ENCODE measurements at places on chromosomes 4 and X.

GRCh38 chrX:119374736-119375135 lies 24.4 kb upstream of the SLC25A43 start:
- no peak for DNase-seq

DNA sequence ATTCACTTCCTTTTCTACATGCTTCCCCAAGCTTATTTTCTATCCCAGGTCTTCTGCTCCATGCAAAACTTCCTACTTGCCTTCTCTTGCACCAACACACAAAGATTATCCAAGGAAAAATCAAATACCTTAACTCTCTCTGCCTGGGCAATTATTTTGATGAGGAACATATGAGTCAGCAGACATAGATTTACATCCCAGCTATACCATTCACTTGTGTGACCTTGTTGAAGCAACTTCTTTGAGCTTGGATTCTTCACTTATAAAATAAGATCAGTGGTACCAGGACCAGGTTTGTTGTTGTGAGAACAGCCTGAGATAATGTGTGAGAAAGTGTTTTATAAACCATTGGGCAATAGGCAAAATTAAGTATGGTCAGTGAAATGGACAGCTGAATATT lies 39.1 kb upstream of the TMEM192 start:
- no peak for DNase-seq

DNA sequence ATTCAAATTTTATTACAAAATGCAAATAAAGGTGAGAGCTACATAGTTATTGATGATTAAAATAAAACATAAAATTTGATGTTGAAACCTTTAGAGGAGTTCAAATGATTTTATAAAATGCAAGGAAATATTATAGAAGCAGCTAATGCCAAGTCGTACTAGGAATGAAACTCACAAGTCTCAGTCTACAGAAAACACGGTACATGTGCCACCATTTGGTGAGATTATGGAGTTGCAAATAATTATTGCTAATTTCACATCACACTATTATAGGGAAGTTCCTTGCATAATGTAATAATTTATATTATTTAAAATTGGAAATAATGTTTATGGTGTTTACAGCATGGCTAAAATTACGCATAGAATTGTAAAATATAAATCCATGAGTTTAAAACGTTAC lies 1601.7 kb upstream of the TENM3 start:
- DNase-seq, result no peak

DNA sequence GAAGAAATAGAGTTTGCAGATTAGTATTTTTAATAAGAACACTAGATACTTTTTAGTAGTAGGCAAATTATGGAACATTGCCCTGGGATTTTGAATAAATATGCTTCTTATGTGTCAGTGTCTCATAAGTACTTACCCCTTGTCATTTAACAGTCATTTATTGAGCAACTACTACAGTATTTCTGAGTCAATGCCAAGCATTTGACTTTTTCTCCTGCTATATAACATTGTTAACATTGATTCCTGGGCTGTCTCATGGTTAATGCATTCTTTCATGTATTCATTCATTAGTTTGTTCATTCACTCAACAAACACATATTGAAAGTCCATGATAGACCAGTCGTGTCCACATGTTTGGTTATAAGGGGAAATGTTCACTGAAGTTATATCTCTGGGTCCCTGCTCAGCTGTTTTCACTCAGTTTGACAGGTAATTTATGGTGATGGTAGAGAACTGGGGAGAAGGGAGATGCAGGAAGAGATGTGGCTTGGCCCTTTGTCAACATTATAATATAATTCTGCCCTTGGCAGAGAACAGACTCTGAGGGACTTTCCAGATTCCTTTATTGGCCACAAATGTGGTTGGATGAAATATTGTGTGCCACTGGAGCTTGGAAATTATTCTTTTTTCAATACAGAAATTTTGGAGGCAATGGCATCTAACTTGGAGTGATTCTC lies 49.8 kb downstream of the OSTC start:
- DNase-seq, result no peak

DNA sequence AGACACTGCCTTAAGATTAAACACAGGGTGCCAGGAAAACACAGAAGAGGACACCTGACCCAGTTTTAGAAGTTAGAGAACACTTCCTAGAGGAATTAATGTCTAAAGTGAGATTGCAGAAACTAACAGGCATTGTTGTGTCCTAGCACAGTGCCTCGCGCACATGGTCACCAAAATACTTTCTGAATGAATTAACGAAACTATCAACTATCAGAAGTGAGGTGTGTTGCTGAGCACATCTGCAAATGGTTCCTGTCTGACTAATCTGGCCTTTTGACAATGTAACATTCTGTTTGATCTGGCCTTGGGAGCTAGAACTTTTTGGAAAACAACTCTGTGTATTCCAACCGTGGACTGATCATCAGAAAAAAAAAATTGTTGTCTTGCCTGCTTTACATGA lies 556.8 kb upstream of the LCORL start:
- DNase-seq, result no peak

- DNase-seq, result no peak
These were observed 20.9 kb upstream of the PRMT9 start for GRCh38 chr4:147704846-147705245.

DNA sequence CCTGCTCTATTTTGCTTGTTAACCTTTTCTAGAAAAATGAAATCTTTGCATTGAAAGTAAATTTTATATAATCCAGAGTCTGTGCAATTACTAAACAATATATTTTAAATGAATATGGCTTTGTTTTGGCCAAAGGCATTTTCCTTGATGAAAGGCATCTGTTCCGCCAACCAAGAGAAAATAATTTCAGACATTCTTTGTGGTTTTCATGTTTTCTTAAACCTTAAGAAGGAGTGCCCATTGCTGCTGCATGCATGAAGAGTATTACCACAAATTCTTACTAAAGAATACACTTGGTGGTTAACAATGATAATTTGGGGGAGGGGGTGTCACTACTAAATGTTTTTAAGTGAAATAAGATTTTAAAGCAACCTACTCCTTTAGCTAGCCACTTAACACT lies 2.7 kb upstream of the PDGFC start:
- DNase-seq, result no peak

DNA sequence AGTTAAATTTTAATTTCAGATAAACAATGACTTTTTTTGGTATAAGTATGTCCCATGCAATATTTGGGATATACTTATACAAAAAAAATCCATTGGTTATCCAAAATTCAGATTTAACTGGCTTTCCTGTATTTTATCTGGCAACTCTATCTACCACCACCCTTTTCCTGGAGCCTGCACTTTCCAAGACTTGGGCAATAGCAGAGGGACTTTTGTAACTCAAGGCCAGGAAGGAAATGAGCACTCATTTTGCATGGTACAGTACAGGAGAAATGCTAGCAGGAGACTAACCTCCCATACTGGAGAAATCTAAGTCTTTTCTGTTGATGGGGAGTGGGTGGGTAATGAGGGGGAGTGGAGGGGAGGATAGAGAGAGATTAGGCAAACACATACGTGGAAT lies 37.7 kb upstream of the PLAC1 start:
- no peak for DNase-seq

- no peak for DNase-seq
These were observed 13.0 kb downstream of the STATH start for GRCh38 chr4:70008771-70009170.

- DNase-seq, result peak; percentile 14
These were observed 64.4 kb upstream of the ENPEP start for GRCh38 chr4:110411574-110412011.

DNA sequence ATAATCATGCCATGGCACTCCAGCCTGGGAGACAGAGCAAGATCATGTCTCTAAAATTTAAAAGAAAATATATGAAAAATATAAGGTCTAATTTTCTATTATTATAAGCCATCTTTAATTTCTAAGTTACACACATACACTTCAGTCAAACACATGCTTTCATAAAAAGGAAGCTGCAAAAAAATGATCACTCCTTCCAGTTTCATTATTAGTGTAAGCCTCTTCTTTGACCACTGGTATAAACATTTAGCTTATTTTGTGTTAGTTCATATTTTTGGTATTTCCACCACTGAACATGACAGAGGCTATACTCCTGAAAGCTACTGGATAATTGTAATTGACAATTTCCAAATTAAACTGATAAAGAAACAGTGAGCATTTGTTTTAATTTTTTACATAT lies 163.3 kb upstream of the USP38 start:
- no peak for DNase-seq

DNA sequence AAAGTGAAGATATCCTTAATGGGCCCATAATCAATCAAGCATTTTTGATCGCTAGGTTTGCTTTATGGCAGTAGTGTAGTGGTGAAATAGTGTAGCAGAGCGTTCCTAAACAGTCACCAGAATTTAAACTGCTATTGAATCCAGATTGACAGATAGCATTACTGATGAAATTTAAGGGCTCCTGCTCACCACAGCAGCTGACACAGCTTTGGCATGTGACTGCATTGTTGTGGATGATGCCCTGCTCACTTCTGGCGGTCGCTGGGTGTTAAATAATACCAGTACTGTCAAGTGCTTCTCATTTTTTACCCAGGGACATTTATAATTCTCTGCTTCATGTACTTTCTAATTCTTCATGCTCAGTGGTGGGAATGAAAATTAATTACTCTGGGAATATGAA lies 102.0 kb upstream of the ARHGAP24 start:
- DNase-seq, result no peak

- DNase-seq, result no peak
These were observed 745.3 kb upstream of the MAGEB2 start for GRCh38 chrX:29470030-29470429.

- no peak for DNase-seq
These were observed 97.0 kb downstream of the AFAP1 start for GRCh38 chr4:7842384-7843279.

GRCh38 chr4:33134366-33134765 lies 2414.2 kb downstream of the PCDH7 start:
- no peak for DNase-seq

DNA sequence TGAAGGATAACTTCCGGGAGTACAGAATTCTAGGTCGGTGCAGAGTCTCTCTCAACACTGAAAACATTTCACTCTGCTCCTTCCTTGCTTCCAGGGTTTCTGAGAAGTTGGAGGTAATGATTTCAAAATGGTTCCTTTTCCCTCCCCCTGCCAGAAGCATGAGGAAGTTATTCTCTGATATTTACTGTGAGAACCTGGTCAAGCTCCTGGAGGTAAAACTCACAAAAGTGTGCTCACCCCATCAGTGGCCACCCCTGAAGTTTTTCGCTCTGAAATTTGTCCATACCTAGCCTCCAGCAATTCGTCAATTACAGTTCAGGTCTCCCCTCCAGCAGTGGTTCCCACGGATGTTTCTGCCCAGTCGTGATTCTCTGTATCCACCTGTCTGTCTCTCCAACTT lies 16.2 kb upstream of the MECP2 start:
- no peak for DNase-seq

DNA sequence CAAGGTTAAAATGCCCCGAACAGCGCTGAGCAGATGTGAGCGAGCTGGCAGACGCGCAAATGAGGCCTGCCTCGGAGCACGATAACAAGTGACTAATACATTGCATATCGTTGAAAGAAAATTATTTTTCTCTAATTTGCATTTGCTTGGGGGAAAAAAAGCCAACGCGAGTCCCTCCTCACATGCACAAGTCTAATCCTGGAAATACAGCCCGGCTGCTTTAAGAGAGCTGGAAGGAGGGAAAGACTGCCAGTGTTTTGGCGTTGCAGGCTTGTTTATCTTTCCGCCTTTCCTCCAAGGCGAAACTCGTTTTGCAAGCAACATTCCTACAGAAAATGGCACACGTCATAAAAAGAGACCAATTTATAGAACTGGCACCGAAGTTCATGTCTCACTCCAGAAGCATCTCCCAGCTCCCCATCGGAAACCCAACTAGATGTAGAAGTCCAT lies 12.6 kb downstream of the BCOR start:
- DNase-seq, result no peak

DNA sequence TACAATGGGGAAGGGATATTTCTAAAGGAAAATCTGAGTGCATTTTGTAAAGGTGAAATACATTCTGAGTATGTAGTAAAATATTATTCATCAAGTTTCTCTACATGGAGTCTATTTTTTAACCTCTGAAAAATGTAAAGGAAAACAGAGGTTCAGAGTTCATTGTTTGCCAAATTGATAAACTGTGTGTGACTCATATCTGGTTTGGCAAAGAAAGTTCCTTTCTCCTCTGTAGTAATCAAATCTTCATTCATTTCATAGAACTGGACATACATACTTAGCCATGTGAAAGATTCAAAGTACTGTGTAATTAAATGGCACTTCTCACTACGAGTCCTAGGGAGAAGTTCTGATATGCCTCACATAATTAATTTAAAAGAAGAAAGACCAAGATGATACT lies 61.6 kb downstream of the HPGD start:
- DNase-seq, result no peak

DNA sequence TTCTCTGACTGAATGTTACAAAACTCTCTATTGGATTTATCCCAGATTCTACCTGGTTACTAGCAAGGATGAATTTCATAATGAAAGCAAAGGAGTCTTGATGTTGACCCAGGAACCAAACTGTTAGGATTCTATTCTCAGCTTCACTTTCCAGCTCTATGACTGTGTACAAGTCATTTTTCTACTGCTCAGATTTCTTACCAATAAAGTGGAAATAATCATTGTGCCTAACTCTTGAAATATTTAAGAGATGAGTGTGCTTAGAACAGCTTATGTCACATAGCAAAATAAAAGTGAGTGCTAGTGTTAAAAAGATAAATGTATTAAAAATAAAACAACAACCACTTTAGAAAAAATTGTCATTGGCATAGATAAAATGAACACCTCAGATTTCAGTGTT lies 45.6 kb downstream of the EPHA5 start:
- DNase-seq, result no peak

- no peak for DNase-seq
These were observed 44.2 kb downstream of the RTL9 start for GRCh38 chrX:110402850-110403221.

- no peak for DNase-seq
These were observed 105.8 kb downstream of the POLA1 start for GRCh38 chrX:24799565-24799964.

GRCh38 chrX:153582896-153583295 lies 16.0 kb downstream of the CCNQ start:
- peak; percentile 16 for DNase-seq

DNA sequence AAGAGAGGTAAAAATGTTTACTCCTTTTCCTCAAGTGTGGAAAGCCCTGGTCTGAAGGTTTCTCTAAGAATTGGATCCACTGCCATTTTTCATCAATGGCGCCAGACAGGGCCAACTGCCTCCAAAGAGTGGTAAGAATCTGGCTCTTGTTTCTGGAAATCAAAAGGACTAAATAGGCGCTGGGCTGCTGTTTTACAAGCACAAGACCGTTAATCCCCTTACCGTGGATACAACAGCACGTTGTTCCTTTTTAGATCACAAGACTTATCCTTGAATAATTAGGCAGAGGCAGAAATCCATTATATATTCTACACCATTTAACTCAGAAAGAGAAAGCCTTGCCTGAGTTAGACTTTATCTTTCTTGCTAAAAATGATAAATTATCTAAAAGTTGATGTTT lies 10.6 kb downstream of the CLTRN start:
- DNase-seq, result no peak

- DNase-seq, result no peak
These were observed 113.5 kb downstream of the DDIT4L start for GRCh38 chr4:100076753-100077152.

GRCh38 chr4:48699475-48699874 lies 80.6 kb downstream of the FRYL start:
- DNase-seq, result no peak
